ENCODE measurements at places on chromosomes 16 and 17. TPM values are rescaled to one million over a fixed set of nuclear protein-coding genes. Genes with fewer than 3 reads are reported as not detected.

Gene HS3ST2
- total RNA-seq = 0.64 TPM

Gene CAVIN1
- total RNA-seq = 85.0 TPM

Gene PRAC1
- not detected for total RNA-seq

Gene RGS9
- total RNA-seq = 1.9 TPM

Gene TP53TG3F
- not detected for total RNA-seq

Gene ELOB
- 420 TPM for total RNA-seq

Gene MSLN
- total RNA-seq = 9.0 TPM

Gene VASN
- total RNA-seq = 7.5 TPM

Gene TPSG1
- not detected for total RNA-seq

Gene PRDM7
- not detected for total RNA-seq

Gene MARVELD3
- total RNA-seq = 11.7 TPM

Gene GP2
- total RNA-seq = not detected

Gene PRSS36
- 1.9 TPM for total RNA-seq

Gene KCNJ18
- not detected for total RNA-seq

Gene KRTAP2-2
- not detected for total RNA-seq

Gene CD300H
- total RNA-seq = not detected

Gene HOXB5
- total RNA-seq = not detected

Gene DHX8
- total RNA-seq = 23.4 TPM

Gene IL32
- total RNA-seq = 1.1 TPM

Gene TAC4
- total RNA-seq = not detected

All from tracheal epithelial cell (primary cell).